ENCODE measurements at places on chromosomes 5 and 9. TPM values are rescaled to one million over a fixed set of nuclear protein-coding genes. Genes with fewer than 3 reads are reported as not detected.

GRCh38 chr5:52771343-52772039 lies 16.2 kb upstream of the ITGA1 start:
- H3K27ac ChIP-seq: no peak overlapping the region
- no peaks in the 10 kb centered on the region for H3K4me1 ChIP-seq
- H3K4me3 ChIP-seq: no peak overlapping the region
- H3K27me3 ChIP-seq: no peaks in the 10 kb centered on the region

DNA sequence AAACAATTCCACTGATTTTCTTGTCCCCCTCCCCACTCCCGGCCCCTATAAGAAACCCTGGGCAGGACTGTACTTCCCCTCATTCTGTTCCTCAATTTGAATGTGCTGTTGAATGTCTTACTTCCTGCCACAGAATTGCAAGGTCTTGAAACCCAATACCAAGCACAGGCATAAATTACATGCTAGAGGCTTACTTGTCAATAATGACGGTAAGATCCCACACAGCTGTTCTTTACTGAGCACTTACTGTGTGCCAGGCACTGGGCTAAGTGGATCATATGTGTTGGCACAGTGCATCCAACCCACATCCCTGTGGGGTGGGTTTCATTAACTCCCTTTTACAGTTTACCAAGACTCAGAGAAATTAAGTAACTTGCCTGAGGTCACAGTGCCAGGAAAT lies 63.4 kb downstream of the MVB12B start:
- H3K27ac ChIP-seq: peak overlapping the region; percentile 26
- H3K27me3 ChIP-seq: no peaks in the 10 kb centered on the region
- peaks cover 16% of the 10 kb centered on the region for H3K4me1 ChIP-seq
- no peak overlapping the region for H3K4me3 ChIP-seq

GRCh38 chr5:43294226-43294625 lies 19.0 kb downstream of the HMGCS1 start:
- H3K27ac ChIP-seq: no peak overlapping the region
- DNase-seq: no peak
- H3K4me1 ChIP-seq: no peaks in the 10 kb centered on the region
- H3K36me3 ChIP-seq: peaks cover 78% of the 10 kb centered on the region

The NUTM2G gene
- not detected for total RNA-seq

The HOMER1 gene
- 31.4 TPM for total RNA-seq

Data from right atrium auricular region (tissue), 2 donors.